ENCODE measurements at places on chromosomes 11 and 22.

DNA sequence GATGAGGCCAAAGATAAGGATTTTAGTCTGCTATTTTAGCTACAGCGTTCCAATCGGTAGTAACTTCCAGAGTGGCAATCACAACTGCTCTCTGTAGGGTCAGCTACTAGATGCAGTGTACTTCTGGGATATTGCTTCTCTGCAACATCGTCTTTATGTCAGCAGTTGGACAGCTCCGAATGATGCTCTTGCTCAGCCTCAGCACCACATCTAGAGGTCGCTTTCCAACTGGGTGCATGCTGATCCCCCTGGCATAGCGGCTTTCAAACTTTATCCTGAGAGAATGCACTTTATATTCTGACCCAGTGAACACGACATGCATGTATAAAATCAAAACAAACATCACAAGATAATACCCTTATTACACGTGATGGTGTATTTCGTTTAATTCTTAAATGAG, 219.6 kb downstream of the C11orf87 start:
- no peak for DNase-seq

- DNase-seq = peak; percentile 35
These were observed 294.0 kb upstream of the CTSC start for GRCh38 chr11:88631497-88631896.

DNA sequence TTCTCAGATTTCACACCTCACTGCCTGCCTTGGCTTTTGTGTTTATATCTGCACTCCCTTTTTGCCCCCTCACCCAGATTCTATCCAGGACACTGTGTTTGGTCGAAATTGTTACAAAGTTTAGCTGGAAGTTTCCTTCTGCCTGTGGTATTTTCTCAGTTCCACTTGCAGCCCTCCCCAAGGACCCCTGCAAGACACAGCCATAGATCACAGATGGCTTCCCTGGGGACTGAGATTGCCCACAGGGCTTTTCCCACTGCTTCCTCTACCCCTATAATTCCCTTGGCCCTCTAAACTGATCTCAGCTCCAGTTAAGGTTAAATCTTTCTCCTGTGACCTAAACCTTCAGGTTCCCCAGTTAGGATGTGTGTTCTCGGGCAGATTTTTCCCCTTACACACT, 146.1 kb upstream of the C11orf87 start:
- no peak for DNase-seq

DNA sequence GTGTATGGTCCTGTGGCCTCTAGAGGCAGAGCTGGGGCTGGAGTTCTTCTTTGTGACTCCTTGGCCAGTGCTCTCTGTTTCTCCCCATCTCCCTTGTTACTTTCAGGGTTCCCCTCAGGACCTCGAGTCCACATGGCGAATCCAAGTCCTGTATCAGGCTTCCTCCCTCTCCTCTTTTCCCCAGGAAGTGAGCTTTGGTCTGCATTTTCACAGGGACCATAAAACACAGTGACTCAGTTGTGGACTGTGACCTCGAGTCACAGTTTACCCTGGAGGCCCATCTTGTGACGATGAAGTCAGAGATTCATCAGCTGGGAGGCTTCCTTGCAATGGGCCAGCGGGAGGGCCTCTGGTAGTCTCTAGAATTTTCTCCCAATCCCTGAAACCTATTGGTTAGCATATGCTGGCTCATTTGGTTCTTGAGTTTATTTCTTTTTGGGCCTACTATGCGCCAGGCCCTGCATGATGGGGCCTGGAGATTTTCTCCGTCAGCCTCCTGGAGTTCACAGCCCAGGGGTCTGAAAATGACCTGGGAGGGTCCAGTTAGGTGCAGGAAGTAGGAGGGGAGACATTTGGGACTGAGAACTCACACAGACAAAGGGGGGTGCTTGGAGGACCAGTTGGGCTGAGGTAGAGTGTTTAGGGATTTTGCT, 100.8 kb downstream of the KIAA1671 start:
- no peak for DNase-seq

GRCh38 chr22:19554834-19555404, 30.7 kb upstream of the CLDN5 start:
- DNase-seq = no peak

- DNase-seq = no peak
These were observed 32.7 kb downstream of the VSTM5 start for GRCh38 chr11:93817426-93818348.

DNA sequence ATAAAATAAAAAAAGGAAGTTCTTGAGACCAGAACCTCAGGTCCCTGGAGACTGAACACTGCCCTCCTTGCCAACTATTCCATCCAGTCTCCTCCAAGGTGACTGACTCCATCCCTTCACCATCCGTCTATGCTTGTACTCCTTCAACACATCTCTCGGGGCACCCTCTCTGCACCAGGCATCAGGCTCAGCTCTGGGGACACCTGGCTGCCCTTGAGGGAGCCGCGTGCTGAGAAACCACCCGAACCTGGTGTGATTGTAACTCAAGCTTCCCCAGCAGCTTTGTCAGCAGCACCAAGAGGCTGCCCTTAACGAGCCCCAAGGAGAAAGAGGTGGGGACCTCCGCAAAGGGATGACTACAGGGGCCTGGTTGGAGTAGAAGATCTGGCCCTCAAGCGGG, 1.7 kb downstream of the PTPN5 start:
- DNase-seq = no peak
